Osteocyte (in vitro differentiated cells): ENCODE measurements at places on chromosomes 5 and 9.
A peak's percentile ranks its signal among the peaks of the same experiment; 100 is the strongest.

DNA sequence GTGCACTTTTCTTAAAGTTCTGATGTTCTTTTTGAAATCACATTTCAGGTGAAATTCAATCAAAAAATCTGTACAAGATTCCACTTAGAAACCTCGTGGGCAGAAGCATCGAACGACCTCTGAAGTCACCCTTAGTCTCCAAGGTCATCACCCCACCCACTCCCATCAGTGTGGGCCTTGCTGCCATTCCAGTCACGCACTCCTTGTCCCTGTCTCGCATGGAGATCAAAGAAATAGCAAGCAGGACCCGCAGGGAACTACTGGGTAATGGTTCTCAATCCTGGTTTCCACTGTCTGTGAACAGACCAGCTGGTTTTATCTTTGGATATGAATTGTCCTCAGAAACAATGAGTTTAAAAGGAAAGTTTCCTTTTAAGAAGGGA, 8.1 kb upstream of the SLC2A8 start:
- no peak for DNase-seq

GRCh38 chr5:64766941-64767340, 1.6 kb downstream of the SREK1IP1 start:
- DNase-seq, result no peak

GRCh38 chr5:176161431-176161830, 76.8 kb upstream of the SIMC1 start:
- DNase-seq, result no peak

GRCh38 chr5:178430186-178431062, 159.8 kb downstream of the COL23A1 start:
- DNase-seq, result peak; percentile 65

DNA sequence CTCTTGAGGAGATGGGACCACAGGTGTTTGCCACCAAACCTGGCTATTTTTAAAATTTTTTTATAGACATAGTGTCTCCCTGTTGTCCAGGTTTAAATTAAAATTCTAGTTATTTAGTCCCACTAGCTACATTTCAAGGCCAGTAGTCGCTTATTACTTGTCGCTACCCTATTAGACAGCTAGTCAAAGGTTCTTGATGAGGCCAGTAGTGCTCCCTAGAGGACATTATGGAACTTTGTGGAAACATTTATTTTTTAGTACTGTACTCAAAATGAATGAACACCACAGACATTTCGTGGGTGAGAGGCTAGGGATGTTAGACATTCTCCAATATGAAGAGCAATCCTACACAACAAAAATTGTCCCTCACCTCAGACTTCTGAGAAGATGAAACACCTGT, 14.4 kb upstream of the GRXCR2 start:
- no peak for DNase-seq

- DNase-seq, result no peak
These were observed 163.6 kb downstream of the DOCK8 start for GRCh38 chr9:378263-378662.

DNA sequence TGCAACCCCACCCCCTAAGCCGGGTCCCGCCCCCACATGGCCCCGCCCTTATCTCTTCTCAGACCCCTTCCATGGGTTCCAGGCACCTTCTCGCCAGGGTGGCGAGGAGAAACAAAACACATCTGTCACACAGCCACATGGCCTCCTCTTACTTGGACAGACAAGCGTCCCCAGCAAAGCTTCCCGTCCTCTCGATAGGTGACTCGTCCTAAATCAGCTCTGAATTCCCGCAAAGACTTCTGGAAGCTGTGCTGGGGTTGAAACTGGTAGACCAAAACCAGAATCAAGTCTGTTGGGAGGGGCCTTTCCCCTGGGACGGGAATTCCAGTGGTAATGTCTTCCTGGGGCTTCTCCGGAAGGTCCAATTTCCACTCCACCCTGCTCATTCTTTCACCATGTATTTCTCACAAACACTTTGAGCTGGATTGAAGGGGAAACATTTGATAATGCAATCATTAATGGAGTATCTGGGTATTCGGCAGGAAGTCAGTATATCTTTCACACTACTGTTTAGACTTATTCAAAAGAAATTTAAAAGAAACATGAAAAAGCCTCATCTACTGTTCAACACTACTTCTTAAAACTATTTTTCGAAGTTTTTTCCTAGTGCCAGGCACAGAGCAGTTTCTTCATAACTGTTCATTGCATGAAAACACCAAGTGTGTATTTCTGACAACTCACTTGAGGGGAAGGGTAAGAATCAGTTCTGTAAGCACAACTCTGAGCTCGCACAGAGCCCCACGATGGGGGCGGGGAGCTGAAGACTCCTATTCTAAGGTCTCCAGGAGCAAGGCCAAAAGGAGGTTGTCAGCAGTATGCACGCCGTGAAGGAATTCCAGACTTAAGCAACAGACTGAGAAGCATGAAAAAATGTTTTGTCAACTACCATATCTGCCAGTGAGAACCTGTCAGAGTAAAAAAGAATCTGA, 644 bp upstream of the CTNNAL1 start:
- no peak for DNase-seq

GRCh38 chr5:52378237-52378636, 409.5 kb upstream of the ITGA1 start:
- DNase-seq, result no peak

GRCh38 chr5:64214132-64214531, 48.5 kb downstream of the RNF180 start:
- no peak for DNase-seq

DNA sequence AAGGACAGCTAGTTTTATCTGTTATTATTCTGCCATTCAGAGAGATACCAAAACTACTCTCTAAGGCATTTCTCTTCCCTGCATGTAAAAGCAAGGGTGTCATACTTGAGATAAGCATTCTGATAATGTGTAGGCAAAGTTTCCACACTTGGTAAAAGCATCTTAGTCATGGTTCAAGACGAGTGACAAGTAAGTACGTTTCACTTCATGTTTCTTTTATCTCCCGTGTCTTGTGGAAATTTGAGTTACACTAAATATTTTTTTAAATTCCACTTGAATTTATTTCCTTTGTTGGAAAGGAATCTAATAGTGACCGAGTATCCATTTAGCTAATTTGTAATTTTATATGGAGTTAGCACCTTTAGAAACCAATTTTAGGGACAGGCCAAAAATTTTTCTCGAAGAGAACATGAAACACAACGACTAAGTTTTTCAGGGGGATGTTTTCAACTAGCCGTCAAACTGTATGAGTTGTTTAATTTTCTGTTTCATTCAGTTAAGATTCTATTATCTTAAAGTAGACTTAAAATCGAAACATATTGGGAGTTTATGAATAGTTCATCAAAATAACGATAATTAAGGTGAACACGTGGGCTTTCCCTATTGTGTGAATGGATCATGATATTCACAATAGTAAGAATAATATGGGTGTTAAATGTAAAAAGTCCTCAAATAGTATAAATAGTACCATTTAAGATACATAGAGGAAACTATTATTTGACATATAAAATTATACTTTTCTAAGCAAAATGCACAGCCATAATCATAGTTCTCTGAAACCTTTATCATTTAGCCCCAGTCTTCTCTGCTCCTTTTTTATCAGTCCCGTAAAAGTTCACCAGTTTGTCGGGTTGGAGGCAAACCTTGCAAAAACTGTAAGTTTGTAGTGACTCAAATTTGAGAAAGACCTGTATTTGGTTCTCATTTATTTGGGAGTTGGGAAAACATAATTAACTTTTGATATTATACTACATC, 1.6 kb downstream of the RFESD start:
- DNase-seq, result no peak

DNA sequence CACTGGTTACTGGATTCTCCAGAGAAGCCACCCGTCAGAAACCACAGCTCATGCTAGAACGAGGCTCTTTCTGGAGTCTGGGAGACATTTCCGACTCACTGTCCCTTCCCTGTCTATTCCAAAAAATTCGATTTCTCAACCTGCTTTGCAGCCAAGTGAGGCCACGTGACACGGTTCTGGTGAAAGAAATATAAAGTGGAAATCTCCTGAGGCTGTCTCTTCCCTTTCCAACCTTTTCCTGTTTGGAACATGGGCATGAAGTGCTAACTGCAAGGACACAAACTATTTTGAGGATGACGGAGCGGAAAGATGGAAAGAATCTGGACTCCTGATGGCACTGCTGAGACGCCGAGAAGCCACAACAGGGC, 6.1 kb upstream of the PTGS1 start:
- DNase-seq, result no peak

DNA sequence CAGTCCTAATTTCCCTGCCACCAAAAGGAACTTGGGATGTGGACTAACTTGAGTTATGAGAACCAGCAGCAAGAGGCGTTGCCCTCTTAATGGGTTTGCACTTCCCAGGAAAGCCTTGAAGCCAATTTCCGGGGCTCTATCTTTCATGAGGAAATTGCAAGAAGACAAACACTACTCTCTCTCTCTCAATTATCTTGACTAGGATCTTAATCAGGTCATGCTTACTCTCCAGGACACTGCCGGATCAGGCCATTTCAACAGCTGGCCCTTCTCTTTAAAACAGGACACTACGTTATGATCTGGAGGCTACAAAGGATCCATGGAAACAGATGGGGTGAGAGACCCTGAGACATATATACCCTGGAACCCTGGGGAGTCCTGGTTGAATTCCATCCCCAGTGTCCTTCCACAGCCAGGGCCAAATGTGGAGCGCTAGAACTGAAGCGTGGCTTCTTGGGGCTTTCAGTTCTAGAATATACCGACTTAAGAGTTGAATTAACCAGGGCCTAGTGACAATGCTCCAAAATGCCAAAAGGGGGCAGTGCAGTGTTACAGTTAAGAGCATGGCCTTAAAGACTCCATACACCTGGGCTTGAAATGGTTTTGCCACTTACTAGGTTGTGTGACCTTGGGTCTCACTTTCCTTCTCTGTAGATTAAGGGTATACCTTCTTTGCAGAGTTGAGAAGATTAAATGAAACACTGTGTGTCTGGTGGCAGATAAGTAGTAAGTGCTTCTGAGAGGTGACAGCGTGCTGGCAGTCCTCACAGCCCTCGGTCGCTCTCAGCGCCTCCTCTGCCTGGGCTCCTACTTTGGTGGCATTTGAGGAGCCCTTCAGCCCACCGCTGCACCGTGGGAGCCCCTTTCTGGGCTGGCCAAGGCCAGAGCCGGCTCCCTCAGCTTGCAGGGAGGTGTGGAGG, 21.1 kb downstream of the FAM219A start:
- no peak for DNase-seq

DNA sequence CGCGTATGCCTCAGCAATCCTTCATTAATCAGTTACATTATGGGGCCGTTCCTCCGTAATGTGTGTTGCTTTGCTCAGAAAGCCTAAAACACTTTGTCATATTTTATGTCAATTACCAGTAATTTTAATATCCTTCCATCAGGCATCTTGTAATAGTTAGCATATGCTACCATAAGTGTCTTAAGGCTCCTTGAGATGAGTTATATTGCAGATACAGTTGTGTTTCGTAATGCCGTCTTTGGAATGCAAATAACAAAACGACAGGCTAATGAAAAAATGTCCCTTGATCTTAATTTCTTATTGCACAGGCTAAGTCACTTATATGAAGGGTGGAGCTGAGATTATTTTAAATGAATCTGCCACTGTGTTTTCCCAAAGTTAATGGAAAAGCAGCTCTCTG, 50.5 kb downstream of the TBCA start:
- no peak for DNase-seq

DNA sequence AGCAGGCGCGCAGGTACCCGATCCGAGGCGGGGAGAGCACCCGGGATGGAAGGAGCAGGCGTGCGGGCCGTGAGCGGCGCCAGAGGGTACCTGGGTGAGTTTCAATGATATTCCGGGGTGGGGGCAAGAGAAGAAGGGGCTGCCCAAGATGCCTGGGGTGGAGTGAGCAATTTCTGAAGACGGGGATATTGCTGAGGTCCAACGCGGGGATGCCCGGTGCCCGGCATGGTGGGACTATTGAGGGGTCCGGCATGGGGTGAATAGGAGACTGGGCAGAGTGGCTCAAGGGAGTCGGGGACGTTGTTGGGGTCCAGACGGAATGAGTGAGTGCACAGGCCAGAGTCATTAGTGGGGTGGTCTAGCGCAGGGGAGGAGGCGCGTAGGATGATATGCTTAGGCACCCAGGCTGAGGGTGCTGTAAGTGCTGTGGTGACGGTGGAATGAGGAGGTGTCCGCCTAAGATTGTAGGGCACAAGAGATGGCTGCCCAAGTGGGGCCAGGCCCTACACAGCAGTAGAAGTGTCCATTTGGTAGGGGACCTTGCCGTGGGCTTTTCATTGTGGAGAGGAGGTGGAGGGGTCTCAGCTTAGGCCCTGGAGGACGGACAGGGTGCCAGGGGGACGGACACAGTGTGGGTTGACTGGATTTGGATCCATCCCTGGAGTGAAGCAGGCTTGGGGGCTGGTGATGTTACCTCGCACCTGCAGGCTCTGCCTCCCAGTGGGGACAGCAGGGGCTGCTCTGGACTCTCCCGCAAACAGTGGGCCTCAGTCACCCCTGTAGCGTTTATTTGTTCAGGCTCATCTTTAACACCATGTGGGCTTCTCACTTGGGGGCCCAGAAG, 719 bp downstream of the MIGA2 start:
- no peak for DNase-seq

DNA sequence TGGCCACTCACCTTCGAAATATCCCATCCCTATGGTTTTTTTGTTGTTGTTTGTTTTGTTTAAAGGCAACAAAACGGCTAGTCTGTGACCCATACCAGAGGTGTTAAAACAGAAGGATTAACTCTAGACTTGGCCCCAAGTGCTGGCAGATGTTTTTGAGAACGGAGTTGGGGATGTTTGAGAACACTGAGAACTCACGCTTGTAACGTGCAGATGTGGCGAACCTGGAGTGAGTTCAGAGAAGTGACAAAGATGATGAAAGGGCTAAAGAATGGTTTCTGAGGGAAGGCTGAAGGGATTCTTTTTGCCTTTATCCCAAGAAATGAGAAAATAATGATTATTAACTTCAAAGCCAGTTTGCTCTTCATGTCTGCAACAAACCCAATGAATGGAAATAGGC, 286.5 kb downstream of the ZNF608 start:
- DNase-seq, result no peak

GRCh38 chr9:27353474-27354229, 56.7 kb upstream of the EQTN start:
- DNase-seq, result no peak

DNA sequence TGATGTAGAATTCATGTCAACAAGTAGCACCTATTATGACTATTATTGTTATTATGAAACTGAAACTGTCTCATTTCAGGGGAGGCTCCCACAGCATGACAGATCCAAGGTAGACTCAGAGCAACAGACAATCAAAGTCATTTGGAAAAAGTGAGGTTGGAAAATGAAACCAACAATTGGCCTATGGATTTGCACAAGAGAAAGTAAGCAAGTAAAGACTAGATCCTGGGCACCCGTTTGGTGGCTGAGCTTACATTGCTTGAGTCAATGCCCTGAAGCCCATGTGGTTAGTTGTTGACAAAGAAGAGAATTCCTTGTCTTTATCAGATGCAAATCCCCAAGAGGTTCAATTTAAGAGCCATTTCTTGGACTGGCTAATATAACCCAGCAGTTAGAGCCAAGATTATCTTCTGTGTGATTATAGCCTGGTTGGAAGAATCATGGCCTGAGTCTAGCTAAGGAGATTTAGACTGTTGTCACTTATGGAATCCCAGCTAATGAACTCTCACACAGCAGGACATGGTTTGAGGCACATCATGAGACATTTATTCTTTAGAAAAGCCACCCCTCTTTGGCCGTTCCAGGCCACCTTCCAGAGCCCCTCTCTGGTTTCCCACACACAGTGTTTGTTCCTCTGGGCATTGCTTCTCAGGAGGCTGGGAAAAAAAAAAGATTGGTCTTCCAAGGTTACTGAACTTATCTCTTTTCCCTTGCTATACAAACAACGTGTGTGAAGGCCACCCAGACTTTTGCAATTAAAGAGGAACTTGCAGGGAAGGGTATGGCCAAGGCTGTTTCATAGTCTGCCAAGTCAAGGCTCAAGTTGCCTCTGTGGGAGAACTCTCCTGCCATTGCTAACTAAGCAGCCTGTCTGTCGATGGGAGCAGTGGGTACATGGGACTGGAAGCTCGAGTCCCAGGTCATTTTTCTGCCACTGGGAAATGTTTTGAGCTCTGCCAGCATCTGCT, 399.5 kb downstream of the ENC1 start:
- DNase-seq, result no peak
